Lung (tissue), 17 donors: ENCODE measurements at places on chromosomes 7 and 10. TPM values are rescaled to one million over a fixed set of nuclear protein-coding genes. Genes with fewer than 3 reads are reported as not detected.
A peak's percentile ranks its signal among the peaks of the same experiment; 100 is the strongest.

- no peaks in the 10 kb centered on the region for H3K36me3 ChIP-seq
- H3K27ac ChIP-seq, result no peak overlapping the region
- DNase-seq, result no peak
- H3K4me3 ChIP-seq, result no peak overlapping the region
- H3K27me3 ChIP-seq, result peaks cover 2% of the 10 kb centered on the region
- no peaks in the 10 kb centered on the region for H3K4me1 ChIP-seq
Observed at GRCh38 chr10:2920637-2921036, 146.7 kb upstream of the PFKP start.

DNA sequence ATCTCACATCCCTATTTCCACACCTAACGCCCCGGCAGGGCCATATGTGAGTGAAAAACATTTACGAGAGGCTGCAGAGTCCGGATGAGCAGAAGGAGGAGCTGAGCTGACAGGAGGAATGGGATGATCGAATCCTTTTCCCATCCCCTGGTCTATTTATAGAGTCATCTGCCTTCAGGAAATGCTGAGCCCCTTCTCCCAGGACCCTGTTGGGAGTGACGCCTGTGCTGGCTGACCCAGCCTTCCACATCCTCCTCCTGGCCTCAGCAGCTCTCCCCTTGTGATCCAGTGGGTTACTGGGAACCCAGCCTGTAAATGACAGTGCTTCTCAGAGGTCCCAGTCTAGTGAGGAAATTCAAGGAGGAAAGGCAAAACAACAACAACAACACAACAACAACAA lies 16.6 kb downstream of the DENND2A start:
- no peaks in the 10 kb centered on the region for H3K36me3 ChIP-seq
- peak overlapping the region; percentile 69 for H3K27ac ChIP-seq
- no peaks in the 10 kb centered on the region for H3K27me3 ChIP-seq
- no peak for DNase-seq
- peaks cover 4% of the 10 kb centered on the region for H3K4me1 ChIP-seq

KCND2 gene
- total RNA-seq, result 1.1 TPM

AKR1D1 gene
- total RNA-seq, result not detected

DNA sequence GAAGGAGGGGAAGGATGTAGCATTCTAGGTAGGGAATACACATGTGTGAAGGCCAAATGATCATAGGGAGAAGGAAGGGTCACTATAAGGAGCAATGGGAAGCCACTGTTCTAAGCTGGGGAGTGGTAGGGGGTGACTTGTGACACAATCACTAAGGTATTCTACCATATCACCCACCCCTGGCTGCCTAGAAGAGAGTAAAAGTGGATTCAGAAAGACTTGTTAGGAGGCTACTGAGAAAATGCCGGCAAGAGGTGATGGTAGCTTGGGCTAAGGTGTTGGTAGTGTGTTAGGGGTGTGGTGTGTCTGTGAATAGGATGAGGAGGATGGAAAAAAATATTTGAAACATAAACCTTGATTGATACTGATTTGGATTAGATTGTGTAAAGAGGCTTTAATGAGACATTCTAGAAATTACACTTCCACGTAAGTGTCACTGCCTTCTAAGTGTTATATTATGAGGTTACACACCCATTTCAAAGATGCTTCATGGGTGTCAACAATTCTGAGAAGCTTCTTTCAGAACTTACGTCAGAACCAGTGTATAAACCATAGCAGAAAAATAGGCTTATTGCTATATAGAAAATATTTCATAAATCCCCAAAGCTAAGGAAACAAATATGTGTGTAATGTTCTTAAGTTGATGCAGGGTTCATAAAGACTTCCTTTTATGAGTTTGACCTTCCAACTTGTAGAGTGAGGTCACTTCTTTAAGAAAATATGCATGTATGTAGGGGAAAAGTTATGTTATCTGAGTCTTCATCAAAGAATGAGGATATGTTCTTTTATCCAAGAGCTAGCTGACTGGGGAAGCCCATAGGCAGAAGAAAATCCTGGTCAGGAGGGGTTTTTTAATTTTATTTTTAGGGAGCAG lies 5.6 kb upstream of the BPGM start:
- DNase-seq, result no peak
- H3K4me1 ChIP-seq, result peaks cover 9% of the 10 kb centered on the region
- H3K4me3 ChIP-seq, result no peak overlapping the region
- H3K36me3 ChIP-seq, result no peaks in the 10 kb centered on the region

- H3K36me3 ChIP-seq, result no peaks in the 10 kb centered on the region
- no peak overlapping the region for H3K27ac ChIP-seq
- H3K4me1 ChIP-seq, result no peaks in the 10 kb centered on the region
- H3K4me3 ChIP-seq, result no peak overlapping the region
- DNase-seq, result no peak
Observed at GRCh38 chr10:80770239-80770638, 232.5 kb downstream of the SH2D4B start.

CFAP58 gene
- total RNA-seq, result 5.4 TPM
